ENCODE measurements at places on chromosomes 7 and 10.

- DNase-seq: no peak
Measured at GRCh38 chr10:110790913-110791506, 80.7 kb upstream of the PDCD4 start.

GRCh38 chr10:2038036-2038435 is 300.7 kb upstream of the ADARB2 start:
- DNase-seq: no peak

DNA sequence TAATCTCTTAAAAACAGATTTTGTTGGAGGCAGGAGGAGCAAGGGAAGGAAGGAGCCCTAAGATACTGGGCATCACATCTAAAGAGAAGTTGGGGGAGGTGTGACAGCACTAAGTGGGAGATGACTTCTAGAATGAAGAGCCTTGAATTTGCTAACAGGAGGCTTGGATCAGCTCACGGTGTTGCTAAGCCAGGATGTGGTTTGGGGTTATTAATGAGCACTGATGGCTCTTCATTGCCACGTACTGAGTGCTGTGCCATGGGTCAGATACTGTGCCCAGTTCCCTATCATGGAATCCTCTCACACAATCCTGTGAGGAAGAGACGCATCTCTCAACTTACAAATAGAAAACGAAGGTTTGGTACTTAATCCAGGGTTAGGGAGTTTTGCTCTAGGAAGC is 78.5 kb downstream of the C7orf25 start:
- no peak for DNase-seq

DNA sequence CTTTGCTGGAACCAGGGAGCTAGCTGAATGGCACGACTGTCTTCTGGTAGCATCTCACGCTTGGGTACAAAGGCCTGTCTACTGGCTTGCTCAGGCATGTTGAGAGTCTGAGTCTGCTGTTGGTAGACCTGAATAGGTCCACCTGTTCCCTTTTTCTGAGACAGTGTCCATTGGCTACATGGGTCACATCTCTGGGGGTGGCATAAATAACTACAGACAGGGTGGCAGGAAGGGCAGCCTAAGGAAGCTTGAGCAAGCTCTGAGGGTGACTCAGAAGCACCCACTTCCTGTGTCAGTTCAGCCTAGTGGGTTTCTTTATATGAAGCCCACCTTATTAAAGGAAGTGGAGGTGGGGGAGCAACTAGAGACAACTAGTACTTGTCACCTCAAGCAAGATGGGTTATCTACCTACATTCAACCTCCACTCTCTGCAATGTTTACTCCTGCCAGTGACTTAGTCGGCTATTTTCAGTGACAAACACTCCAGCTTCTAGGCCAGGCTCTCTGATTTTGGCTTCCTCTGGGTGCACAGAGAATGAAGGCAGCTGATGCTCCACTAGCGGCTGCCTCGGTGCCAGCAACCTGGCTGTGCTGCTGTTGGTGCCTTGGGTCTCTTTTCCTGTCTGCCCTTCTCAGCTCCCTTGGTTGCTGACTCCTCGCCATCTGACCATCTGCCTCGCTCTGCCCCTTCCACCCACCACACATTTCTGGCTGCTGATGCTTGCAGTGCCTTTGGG is 5.7 kb upstream of the ZYX start:
- DNase-seq: no peak

DNA sequence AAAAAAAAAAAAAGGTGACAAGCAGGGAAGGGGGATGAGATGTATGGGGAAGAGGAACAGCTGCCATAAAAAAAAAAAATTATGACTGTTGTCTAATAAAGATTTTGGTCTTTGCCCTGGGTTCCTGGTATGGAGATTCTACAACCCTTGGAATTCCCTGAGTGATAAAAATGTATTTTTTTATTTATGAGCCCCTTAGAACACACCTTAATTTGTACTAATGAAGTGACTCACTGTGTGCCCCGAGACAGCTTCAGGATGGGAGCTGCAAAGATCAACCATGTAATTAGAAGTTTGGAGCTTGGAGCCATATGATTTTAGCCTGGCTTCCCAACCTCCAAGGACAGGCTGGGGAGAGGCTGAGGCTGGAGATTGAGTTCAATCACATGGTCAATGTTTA is 69.7 kb downstream of the NHLRC2 start:
- DNase-seq: no peak

GRCh38 chr10:44874166-44874565 is 37.0 kb upstream of the TMEM72 start:
- DNase-seq: no peak

DNA sequence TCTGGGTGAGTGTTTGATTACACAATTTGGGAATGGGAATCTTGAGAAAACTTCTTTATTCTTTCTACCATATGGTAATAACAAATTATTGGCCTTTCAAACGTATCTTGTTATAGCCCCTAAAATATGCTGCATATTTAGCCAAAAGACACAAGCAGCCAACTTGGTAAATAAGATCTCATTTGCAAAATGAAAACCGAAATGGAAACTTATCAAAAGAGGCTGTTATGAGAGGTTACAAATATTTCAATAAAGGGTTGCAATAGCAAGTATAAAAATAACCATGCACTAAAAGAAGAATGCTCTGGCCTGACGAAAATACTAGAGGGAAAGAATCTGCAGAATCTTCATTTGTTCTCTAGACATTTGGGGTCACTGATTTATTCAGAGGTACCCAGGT is 259.5 kb upstream of the LRRN3 start:
- no peak for DNase-seq

GRCh38 chr10:115936926-115937767 is 335.9 kb downstream of the GFRA1 start:
- DNase-seq: no peak
